ENCODE measurements at places on chromosomes 5 and 9.

DNA sequence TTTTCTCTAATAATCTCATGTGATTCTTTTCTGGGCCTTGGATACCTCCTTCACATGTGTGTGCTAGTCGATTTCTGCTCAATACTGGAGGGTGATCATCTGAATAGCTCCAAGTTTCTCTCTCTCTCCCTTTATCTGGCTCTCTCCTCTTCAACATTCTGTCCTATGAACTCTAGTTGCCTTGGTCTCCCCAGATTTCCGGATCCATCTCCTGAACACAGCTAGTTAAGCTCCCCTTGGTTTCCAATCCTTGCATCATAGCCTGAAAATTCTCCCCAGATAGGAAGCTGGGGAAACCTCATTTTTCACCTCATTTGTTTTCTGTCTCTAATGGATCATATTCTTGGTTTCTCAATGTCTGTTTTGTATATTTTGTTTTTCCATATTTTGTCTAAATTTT, 832.3 kb downstream of the MTRR start:
- DNase-seq = no peak

DNA sequence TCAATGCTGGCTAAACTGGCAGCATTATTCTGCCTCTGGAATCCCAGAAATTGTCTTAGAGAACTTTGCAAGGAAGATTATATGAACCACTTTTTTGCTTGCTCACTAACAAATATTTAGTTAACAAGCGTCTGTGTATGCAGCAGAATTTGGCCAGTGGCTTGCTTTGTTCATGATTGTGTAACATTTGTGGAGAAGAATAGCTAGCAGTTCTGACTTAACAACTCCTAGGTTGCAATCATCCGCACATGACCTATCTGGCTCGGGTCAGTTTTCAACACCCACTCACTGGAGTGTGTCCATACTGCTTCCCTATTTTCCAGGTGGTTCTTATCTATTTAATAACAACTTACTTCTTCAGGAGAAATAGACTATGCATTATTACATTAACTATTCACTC, 98.5 kb downstream of the SNX18 start:
- DNase-seq = no peak

- no peak for DNase-seq
Measured at GRCh38 chr9:17075758-17076485, 58.9 kb upstream of the CNTLN start.

GRCh38 chr5:38013107-38013506, 173.3 kb upstream of the GDNF start:
- no peak for DNase-seq

- DNase-seq = no peak
Measured at GRCh38 chr5:142437563-142437962, 112.7 kb upstream of the SPRY4 start.

DNA sequence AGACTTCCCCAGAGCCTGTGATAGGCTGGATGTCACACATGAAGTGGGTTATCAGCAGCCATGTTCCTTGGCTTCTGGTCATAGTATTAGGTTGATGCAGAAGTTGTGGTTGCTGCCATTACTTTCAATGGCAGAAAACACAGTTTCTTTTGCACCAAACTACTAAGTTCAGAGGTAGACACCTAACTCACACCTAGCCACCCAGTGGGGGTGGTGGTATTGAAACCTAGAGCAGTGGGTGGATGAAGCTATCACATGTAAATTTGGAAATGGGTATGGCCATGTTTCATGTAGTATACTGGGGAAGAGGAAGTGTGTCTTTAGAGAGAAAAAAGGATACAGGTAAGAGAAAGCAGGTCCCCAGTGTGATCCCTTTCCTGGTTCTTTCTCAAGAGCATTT, 347.9 kb upstream of the SEMA6A start:
- no peak for DNase-seq

- DNase-seq = no peak
Measured at GRCh38 chr5:65105301-65105700, 336.6 kb downstream of the CWC27 start.

DNA sequence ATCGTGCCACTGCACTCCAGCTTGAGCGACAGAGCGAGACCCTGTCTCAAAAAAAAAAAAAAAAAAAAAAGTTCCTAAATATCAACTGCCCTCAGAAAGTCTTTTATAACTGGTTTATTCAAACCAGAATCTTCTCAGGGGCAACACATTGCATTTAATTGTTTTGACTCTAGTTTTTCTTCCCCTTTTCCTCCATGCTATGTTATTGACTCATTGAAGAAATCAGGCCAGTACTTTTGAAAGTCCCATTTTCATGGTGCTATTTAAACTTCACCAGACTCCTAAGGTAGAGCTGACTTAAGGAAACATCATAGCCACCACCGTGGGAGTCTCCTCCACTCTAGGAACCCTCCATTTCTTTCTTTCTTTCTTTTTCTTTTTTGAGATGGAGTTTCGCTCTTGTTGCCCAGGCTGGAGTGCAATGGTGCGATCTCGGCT, 83.1 kb upstream of the IL6ST start:
- no peak for DNase-seq

DNA sequence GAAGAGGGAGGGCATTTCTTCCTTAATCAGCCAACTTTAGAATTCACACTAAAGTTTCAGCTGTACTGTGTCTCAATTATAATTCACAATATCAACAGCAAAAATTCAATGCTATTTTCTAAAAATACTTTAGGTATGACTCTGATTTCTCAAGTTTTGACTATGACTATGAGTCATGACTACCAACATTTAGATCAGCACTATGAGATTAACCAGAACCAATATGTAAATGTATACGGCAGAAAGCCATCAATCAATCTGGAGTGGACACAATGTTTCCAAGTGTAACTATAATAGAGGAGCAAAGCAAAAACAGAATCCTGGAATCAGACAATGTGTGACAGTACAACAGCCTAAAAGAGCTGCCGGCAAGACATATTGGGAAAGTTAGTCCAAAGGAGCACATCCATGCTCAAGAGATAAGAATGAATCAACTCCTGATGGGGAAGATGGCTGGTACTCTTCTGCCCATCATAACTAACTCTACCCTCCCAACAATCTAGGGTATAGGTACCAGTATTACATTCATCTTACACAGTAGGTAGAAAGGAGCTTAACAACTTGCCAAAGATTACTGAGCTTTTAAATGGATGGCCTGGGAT, 294.4 kb downstream of the SEMA5A start:
- no peak for DNase-seq

GRCh38 chr5:25851301-25851700, 1187.1 kb downstream of the CDH9 start:
- no peak for DNase-seq

Measured in left hindlimb (tissue), 1 donor.